ENCODE measurements at places on chromosomes 6 and 20.
A peak's percentile ranks its signal among the peaks of the same experiment; 100 is the strongest.

GRCh38 chr6:66558189-66558588 is 851.2 kb upstream of the EYS start:
- ATAC-seq: no peak
- H3K4me1 ChIP-seq: no peaks in the 10 kb centered on the region
- no peaks in the 10 kb centered on the region for H3K27me3 ChIP-seq
- H3K36me3 ChIP-seq: no peaks in the 10 kb centered on the region
- no peak overlapping the region for H3K4me3 ChIP-seq
- no peak overlapping the region for H3K27ac ChIP-seq

GRCh38 chr6:32046450-32047083 is 8.4 kb downstream of the CYP21A2 start:
- no peaks in the 10 kb centered on the region for H3K27me3 ChIP-seq
- H3K4me3 ChIP-seq: no peak overlapping the region
- no peaks in the 10 kb centered on the region for H3K36me3 ChIP-seq
- no peaks in the 10 kb centered on the region for H3K4me1 ChIP-seq

GRCh38 chr6:131225127-131225526 is 89.9 kb downstream of the AKAP7 start:
- ATAC-seq: no peak
- H3K36me3 ChIP-seq: no peaks in the 10 kb centered on the region

GRCh38 chr6:31775184-31775583 is 1.9 kb downstream of the VWA7 start:
- H3K4me1 ChIP-seq: peaks cover 10% of the 10 kb centered on the region
- no peak for ATAC-seq
- H3K27ac ChIP-seq: no peak overlapping the region
- no peaks in the 10 kb centered on the region for H3K36me3 ChIP-seq

- no peaks in the 10 kb centered on the region for H3K36me3 ChIP-seq
- peak overlapping the region; percentile 29 for H3K4me3 ChIP-seq
- H3K27ac ChIP-seq: peak overlapping the region; percentile 62
- H3K4me1 ChIP-seq: no peaks in the 10 kb centered on the region
- H3K27me3 ChIP-seq: peaks cover 19% of the 10 kb centered on the region
- no peak for ATAC-seq
Measured at GRCh38 chr20:32536851-32537656, 48.1 kb downstream of the NOL4L start.

Measured in gastroesophageal sphincter (tissue), 4 donors.